ENCODE measurements at places on chromosomes 11 and 22.

- no peak for DNase-seq
These were observed at the start of gene OLFML1 for GRCh38 chr11:7485186-7486097. Gene OLFML1, plus strand, starts transcription at chr11:7485506. Its CDS starts 370 bp downstream, at chr11:7485876.

- no peak for DNase-seq
These were observed 50.2 kb downstream of the LINC01488 start for GRCh38 chr11:69531717-69532088.

- no peak for DNase-seq
These were observed 72.0 kb upstream of the MTNR1B start for GRCh38 chr11:92897487-92897886.

GRCh38 chr11:19200410-19201201 lies 1.2 kb downstream of the CSRP3 start:
- DNase-seq = no peak

DNA sequence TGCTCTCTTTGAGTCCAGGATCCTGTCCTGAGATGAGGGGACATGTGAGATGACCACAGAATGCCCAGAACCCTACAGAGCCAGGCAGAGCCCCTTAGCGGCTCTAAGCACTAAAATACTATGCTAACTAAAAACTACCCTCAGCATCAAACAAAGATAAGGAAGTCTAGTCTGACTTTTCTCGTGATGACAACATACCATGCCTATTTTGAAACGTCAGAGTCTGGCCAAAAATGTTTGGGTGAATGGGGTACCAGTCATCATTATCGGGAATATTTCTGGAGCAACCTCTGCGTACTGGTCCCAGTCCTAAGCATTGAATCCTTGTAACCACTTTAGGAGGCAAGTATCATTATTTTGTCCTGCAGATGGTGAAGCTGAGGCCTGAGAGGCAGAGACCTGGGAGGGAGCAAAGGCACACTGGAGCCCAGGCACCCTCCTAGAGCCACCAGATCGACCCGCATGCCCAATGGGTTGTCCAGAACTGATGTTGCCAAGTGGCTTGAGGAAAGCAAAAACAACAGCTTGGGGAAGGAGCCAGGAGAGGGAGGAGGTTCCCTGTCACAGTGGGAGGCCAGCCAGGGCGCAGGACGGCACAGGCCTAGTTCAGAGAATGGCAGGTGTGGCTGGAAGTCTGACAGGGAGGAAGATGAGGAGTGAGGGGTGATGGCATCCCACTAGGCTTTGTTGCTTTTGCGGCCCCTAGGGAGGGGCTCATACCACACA lies 7.2 kb upstream of the OSM start:
- no peak for DNase-seq

DNA sequence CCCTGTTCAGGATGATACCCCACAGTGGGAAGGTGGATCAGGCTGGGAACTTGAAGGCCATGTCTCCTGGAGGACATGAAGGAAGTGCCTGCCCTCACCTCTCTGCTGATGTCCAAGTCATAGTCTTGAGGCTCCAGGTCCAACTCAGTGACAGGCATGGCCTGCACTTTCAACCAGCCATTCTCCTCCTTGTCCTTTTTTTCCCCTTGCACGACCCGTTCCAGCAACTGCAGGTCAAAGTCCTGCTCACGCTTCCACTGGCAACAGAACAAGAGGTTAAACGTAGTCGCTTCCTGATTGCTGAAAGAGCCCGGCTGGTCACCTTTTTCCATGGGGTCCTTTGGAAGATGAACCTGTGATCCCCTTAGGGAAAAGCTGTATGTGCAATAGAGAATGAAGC lies 47.7 kb downstream of the C11orf58 start:
- DNase-seq = no peak

DNA sequence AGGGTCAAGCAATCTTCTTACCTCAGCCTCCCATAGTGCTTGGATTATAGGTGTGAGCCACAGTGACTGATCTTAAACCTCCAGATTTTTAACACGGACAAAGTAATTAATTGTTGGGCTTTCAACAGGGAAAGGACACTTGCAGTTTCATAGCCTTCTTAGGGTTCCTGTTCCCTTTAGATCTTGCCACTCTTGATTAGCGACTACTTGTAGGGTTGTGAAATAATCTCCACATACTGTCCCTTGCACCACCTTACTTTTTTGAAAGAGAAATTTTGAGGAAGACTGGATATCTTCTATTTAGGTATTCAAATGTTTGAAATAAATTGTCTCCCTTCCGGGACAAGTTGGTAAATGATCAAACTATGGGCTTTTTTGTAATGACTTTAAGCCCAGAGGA lies 7.6 kb downstream of the MS4A4E start:
- no peak for DNase-seq

DNA sequence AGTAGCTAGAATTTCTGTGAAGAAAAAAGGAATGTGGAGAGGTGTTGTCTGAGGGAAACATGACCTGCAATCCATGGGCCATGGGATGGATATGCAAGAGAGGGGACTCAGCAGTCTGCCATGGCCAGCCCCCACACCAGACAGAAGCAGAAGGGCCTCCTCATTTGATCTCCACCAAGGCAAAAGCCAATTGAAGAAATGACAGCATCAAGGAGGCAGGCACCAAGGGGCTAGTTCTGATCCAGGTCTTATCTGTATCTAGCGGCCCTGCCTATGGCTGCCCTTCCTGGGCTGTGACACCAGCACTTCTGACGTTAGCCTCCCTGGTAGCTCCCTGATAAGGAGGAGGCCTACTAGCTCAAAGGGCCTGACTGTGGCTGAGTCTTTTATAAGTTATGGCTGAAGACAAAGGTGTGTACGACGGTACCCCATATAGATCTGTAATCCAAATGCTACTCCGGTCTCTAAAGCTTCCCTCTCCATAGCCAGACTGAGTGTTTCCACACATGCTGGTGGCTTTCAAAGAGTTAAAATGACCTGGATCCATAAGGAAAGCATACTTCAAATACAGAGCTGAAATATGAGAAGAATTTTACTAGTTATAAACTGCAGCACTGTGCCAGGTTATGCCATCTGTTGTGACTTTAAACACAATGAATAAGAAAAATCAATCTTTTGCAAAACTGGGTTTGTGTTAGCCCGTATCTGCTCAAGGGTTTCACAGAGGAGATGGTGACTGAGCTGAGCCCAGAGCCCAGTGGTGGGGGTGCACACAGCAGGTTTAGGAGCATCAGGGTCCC lies 34.4 kb downstream of the HIRA start:
- no peak for DNase-seq

DNA sequence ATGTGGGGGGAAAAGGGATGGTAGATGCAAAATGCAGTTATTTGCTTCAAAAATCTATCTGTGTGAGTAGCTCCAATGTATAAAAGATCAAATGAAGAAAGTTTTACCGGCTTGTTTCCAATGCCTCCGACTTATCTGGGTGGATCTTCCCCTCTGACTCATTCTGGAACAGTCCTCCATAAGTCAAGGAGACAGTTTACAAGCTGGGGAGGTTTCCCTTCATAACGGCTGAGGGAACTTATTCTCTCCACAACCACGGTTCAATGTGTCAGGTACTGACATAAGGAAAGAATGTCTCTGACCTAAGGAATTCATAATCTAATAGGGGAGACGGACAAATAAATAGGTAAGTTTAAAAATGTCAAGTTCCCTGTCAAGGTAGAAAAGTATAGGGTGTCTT lies 49.7 kb upstream of the BIRC3 start:
- DNase-seq = no peak

DNA sequence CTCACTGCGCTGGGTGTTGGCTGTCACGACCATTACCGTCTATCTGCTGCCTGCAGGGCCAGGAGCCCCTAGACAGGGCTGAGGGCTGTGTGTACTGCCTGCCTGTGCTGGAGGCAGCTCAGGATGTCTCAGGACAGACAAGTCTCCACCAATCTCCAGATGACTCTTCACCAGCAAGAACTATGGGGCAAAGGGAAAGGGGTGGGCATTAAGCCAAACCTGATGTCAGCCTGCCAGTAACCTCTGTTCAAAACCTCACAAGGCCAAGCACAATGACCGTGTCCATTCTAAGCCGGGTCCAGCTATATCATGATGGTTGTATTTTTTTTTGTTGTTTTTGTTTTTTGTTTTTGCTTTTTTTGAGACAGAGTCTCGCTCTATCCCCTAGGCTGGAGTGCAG lies 31.6 kb downstream of the MAFF start:
- DNase-seq = no peak

GRCh38 chr22:35978889-35979288 lies 49.7 kb downstream of the RBFOX2 start:
- no peak for DNase-seq

DNA sequence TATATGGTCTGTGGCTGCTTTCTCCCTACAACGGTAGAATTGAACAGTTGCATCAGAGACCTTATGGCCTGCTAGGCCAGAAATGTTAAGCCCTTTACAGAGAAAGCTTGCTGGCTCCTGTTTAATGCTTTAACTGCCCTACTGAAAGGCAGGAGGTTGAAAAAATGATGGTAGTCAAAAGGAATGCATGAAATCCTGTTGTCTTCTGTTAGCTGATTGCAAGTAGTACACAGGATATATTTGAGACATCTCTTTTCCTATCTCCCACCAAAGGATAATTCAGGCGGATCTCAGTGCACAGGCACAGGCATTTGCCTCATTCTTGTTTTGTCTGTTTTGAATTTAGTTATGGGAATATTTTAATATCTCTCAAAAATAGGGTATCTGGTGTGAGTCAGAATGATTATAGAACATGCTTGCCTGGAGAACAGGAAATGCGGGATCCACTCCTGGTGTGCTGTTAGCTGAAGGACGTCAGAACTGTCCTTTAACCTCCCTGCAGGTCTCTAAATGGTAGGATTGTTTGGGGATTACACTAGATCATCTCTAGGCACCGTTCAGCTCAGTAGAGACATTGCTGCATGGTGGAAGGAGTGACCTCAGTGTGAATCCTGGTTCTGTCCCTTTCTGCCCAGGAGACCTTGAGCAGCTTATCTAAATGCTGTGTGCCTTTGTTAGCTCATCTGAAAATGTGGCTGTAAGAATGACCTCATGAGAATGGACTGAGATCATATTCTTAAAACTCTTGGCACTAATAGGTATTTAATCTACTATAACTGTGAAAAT lies 49.5 kb downstream of the PACS1 start:
- no peak for DNase-seq

- no peak for DNase-seq
These were observed 25.7 kb upstream of the MRPL17 start for GRCh38 chr11:6708876-6709275.

Measured in stimulated activated CD8-positive, alpha-beta memory T cell treated with anti-CD3 and anti-CD28 coated beads, Interleukin-2, amount 100 ng/mL, for 1 hour (primary cell).